ENCODE measurements at places on chromosomes 4 and X.

DNA sequence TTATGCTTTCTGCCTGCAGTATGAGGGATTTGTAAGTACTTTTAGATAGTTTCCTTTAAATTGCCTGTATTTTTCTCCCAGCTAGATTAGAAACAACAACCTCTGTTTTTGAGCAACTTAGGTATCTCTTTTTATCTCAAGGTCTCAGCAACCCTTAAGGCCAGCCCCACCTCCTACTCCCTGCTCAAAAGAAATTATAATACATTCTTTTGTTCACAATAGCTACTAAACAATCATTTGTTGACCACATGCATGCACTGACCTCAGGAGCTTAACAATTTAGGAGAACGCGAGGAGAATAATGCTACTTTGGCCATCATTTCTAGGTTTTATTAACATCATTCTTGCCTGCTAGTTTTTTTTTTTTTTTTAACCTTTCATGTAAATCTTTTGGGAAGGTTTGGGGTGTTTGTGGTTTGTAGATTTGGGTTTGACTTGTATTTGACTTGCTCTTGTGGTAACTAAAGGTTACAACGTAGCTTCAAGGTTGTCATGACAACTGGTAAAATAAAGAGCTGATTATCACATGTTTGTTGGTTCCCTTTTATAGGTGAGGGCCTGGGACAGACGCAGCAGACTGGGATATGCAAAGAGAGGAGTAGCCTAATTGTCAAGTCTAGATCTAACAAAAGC, 145.4 kb upstream of the PLAC1 start:
- DNase-seq, result no peak

GRCh38 chr4:42627885-42628646, 28.8 kb downstream of the ATP8A1 start:
- peak; percentile 67 for DNase-seq

DNA sequence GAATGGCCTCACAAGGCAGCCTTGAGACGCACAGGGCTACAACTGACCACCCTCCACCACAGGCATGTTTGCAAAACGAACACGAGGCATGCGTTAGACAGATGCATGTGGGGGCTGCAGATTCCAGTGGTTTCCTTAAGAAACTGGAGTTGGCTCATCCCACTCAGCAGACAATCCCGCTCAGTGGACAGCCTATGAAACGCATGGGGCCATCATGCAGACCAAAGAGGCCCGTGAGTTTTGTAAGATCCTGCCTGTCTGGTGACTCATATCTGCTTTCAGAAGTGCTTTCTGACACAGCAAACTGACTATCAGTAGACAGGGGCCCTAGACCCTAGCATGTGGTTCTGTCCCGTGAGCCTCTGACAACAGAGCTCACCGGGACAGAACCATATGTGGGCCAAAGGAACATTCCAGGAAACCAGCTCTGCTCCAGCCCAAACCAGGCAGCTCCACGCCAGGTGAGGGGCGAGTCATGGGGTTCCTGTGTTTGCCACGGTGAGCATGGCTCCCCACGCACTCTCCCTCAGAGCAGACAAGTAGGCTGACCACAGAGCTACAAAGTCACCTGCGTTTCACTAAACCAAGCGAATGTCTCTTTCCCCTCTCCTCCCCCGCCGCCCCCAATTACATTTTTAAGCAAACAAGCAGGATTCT, 74.4 kb downstream of the MTMR1 start:
- DNase-seq, result peak; percentile 60

- DNase-seq, result no peak
Observed at GRCh38 chr4:129261584-129261983, 165.6 kb downstream of the C4orf33 start.

DNA sequence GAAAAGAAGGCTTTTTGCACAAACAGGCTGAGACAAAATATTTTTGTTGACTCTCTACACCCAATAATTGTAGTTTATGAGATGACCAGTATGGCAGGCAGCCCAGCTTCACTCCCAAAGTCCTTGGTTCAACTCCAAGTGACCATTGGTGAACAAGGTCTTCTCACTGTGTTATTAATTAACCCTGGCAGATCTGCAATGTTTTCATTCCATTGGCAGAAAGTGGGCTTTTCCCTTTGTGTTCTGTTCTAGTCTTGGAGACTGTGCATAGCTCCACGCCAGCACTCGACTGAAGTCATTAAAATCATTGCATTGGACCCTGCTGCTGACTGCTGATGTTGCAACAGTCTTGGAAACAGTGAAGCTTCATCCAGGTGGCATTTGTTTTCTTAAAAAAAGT, 277.3 kb upstream of the HAND2 start:
- peak; percentile 75 for DNase-seq

DNA sequence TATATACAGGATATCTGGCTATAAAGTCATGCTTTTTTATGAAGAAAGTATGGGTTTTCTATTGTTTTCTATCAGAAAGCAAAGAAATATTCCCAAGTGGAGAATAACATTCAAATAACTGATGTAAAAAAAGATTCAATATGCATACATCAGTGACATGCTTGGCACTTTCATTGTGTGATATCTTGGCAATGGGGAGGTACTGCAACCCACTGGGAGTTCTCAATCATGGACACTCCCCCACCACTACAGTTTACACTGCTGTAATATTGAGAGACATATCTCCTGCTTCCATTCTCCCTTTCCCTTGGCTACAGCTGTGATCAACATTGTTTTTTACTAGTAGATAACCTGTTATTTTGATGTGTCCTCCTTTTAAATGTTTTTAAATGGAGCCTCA, 257.8 kb downstream of the CAMK2D start:
- DNase-seq, result peak; percentile 20

- no peak for DNase-seq
Observed at GRCh38 chrX:129798888-129799287, 19.1 kb downstream of the SASH3 start.

DNA sequence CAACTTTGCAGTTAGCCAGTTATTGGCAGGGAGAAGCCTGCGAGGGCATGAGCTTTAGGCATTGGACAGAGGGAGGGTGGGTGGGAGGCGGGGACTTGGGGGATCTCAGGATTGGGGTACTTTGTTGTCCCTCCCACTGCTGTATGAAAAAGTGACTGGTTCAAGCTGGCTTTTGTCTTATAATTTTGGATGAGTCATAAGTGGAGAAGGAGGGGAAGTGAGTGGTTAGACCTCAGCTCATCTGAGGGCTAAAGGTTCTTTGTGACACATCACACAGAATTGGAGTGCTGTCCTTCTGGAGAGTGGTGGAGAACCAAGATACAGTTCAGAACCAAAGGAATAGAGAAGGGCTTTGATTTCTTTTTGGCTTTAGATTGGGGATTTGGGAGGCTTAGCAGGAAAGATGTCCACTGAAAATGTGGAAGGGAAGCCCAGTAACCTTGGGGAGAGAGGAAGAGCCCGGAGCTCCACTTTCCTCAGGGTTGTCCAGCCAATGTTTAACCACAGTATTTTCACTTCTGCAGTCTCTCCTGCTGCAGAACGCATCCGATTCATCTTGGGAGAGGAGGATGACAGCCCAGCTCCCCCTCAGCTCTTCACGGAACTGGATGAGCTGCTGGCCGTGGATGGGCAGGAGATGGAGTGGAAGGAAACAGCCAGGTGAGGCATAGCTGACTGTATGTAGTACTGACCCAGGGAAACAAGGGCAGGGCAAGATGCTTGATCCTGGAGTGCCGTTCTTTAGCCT, at the start of gene SLC4A4:
TSS of gene SLC4A4 (plus strand) at position 175 of the 748 bp plus-strand sequence.
- DNase-seq, result peak; percentile 20

DNA sequence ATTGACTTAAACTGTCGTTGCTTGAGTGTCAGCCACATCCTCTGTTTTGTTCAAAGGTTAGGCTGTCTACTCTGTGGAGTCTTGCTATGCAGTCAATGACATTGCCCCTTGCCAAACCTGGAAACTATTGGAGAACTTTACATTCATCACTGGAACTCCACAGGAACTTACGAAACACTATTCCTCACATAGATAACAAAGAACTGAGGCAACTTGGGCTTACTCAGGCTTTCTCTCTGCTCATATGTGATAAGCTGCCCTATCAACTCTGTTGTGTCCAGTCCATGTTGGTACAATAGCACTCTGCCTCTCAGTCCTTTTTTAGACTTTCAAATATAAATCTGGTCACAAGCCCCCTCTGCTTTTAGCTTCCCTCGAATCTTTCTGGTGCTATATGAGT, 9.4 kb downstream of the NPY5R start:
- no peak for DNase-seq

DNA sequence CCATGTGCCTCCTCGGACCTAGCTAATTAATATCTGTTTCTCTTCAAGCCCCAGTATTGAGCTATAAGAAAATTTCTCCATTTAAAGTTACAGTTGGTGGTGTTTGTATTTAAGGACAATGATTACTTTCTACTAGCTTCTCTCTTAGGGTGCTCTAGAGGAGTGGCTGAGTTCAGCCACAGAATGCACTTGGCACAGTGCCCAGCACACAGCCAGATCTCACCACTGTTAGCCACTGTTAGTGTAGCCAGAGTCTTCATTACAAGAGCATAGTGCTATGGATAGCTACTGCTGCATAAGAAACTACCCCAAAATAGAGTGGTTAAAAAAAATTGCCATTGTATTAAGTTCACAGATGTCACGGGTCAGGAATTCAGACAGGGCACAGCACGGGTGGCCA, 421.3 kb downstream of the BCOR start:
- DNase-seq, result no peak

GRCh38 chr4:129355516-129355915, 259.6 kb downstream of the C4orf33 start:
- DNase-seq, result no peak

- DNase-seq, result no peak
Observed at GRCh38 chrX:42615161-42615563, 162.8 kb downstream of the PPP1R2C start.

DNA sequence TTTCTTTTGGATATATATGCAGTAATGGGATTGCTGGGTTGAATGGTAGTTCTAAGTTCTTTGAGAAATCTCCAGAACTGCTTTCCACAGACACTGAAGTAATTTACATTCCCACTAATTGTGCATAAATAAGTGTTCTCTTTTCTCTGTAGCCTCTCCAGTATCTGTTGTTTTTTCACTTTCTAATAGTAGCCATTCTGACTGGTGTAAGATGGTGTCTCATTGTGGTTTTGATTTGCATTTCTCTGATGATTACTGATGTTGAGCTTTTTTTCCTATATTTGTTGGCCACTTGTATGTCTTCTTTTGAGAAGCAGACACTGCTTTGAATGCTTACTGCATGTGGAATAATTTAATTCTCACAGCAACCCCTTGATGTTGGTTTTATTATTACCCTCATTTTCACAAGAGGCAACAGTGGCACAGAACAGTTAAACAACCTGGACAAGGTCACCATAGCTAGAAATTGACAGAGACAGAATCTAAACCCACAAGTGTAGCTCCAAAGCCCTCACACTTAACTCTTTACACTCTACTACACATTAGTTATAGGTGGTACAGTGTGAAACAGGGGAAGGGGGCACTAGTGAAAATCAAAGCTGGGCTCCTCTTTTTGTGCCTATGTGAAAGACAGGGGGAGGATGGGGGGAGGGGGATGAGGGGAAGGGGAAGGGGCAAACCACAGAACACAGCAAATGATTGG, 96.1 kb downstream of the REELD1 start:
- DNase-seq, result no peak

- peak; percentile 49 for DNase-seq
Observed at GRCh38 chr4:98794565-98795205, 134.2 kb downstream of the EIF4E start.

GRCh38 chrX:135185795-135186443, 14.7 kb upstream of the CT55 start:
- peak; percentile 64 for DNase-seq

- DNase-seq, result no peak
Observed at GRCh38 chrX:118779581-118779980, 44.0 kb upstream of the ZCCHC12 start.

DNA sequence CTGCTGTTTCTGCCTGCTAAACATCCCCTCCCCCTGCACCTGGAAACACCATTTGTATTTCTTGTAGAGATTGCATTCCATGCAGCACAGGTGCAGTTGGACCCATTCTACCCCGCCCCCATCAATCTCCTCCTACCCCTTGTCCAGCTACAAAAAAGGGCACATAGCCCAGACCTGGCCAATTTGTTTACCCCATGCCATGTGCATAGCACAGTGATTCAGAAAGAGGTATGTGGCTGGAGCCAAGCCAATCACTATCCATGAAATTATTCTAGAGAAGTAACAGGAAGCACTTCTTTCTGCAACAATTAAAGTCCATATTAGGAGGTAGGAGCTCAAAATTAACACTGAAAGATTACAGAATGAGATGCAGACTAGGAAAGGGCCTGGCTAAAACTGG, 20.2 kb upstream of the TMEM184C start:
- DNase-seq, result peak; percentile 76

DNA sequence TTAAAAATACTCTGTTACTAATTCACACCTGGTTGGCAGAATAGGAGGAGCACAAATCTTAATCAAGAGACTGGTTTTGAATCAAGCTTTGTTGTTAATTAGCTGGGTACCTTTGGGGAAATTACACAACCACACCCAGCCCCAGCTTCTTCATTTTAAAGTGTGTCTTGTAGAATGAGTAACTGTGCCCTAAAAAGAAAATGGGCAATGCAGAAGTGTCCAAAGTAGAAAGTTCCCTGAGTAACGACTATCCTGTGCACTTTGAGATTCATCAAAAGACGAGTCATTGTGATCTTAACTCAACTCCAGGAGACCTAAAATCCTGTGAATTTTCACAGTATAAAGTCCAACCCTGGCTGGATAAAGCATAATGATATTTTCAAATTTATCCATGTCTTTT, 792.3 kb upstream of the HS3ST1 start:
- DNase-seq, result no peak

DNA sequence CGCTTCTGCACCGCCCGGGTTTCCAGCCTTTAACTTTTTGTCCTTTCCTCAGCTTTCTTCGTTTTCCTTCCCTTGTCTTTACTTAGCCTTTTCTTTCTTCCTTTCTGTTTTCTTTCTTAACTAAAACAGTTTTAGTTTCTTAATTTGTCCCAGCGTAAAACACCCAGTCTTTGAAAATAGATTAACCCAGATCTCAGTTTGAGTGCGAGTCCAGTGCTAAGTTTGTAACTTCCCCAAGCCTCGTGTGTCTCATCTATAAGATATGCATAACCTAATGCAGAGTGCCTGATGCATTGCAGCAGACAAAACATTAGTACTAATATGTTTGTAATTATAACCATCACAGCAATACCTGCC, 460 bp upstream of the GEMIN8 start:
- DNase-seq, result peak; percentile 54

DNA sequence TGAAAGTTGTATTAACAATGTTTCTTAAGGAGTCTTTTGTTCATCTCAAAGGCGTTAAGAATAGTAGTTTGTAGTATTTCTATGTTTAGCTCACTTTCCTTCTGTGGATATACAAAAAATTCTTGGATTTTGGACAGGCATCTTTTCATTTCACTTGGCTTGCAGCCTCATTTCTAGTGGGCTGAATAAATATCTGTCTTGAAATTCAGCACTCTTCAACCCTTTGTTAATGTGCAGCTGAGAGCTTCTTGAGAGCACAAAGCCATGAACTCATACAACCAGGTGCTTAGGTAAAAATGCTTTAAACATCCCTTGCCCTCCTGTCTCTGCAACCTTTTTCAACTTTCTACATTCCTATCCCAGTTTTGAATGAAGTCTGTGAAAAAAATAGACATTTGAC, 1003.2 kb downstream of the C4orf33 start:
- no peak for DNase-seq

GRCh38 chr4:92529510-92529909, 225.7 kb downstream of the GRID2 start:
- no peak for DNase-seq

All from fibroblast of the aortic adventitia (primary cell).